ENCODE measurements at places on chromosomes 13 and 19. TPM values are rescaled to one million over a fixed set of nuclear protein-coding genes. Genes with fewer than 3 reads are reported as not detected.

- DNase-seq: no peak
These were observed 3.1 kb upstream of the OLFM2 start for GRCh38 chr19:9939301-9939913.

DNA sequence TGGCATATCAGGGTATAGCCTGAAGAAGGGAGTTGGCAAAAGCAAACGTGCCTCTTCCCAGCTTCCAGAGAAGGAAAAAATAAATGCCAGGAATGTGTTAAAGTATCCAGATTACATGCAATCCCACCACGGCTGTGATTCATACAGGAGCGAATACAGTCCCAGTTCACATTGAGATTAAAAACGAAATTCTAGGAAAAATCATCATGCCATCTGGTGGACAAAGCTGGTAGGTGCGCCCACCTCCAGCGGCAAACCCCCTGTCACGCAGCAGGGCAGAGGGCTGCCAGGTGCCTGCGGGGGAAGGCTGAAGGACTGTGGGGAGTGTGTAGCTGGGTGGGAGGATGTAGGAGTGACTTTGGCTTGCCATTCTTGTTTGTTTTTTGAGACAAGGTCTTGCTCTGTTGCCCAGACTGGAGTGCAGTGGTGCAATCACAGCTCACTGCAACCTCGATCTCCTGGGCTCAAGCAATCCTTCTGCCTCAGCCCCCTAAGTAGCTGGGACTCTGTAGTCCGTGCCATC lies 6.4 kb upstream of the DMWD start:
- DNase-seq: peak; percentile 79

- no peak for DNase-seq
These were observed 111.0 kb upstream of the KL start for GRCh38 chr13:32905063-32905863.

DNA sequence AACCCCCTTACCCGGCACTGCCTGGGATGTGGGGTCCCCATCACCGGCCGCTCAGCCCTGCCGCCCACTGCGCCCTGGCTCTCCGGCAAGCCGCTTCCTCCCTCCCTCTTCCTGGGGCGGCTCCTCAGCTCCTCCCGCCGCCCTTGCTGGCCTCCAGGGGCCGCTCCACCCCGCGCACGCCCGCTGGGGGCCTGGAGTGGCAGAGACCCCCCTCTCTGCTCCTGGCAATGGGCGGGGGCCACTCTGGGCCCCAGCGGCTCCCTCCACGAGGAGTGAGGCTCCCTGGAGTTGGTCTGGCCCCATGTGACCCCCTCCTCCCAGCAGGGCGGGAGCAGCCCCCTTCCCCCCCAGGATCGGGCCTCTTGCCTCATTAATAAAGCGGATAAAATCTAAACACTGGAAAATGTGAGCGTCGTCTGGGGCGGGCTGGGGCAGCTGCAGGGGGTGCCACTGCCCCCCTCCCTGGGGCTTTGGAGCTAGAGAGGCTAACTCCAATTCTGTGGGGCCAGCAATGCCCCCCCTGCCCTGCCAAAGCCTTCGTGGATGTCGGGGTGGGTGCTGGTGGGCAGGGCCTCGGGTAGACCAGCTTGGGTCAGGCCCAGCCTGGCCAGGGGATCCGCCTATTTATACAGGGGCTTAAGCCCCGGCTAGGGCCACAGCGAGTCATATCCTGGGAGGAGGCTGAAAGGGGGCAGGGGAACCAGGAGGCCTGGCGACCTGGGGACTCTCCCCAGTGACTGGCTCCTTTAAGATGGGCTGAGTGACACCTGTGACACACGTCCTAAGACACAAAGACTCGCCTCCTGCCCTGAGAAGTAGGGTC lies at the start of gene PTGER1:
Gene PTGER1 (minus strand): TSS at position 104 of the 823 bp plus-strand sequence. CDS start 1,034 bp downstream, outside the sequence.
- no peak for DNase-seq

GRCh38 chr19:4181053-4181508 lies 1.3 kb downstream of the SIRT6 start:
- no peak for DNase-seq

DNA sequence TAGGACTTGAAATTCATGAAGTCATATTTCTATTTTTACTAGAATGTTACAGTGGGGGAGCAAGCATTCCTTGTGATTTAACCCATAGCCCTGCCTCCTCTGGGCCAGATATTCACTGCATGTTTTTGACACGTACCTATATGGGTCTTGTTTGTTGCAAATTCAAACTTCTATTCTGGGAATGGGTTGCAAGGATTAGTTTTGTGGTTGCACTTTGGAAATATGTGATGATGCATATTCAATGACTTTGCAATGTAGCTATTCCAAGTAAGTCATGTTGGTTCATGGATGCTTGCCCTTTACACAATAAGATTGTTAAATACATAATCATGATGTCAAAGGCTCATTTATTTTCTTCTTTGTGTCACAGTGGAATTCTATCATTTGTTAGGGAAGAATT lies 440.8 kb downstream of the TDRD3 start:
- no peak for DNase-seq

- DNase-seq: peak; percentile 12
These were observed 1.2 kb upstream of the SLAIN1 start for GRCh38 chr13:77696006-77696878.

DNA sequence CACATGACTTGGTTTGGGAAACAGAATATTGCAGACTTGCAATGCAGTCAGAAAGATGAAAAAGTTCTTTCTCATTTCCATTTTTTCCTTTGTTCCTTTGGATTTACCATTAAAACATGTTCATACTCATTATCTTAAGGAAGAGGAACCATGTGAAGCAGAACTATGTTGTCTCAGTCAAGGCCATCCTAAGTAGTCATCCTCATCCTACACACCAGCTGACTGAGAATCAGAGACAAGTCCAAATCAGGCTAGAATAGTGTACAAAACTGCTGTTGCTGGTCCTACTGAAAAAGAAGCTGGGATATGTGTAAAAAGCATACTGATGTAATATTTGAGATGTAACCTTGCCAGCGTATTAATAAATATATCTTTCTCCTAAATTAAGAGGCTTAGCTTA lies 433.4 kb downstream of the SLITRK5 start:
- no peak for DNase-seq

DNA sequence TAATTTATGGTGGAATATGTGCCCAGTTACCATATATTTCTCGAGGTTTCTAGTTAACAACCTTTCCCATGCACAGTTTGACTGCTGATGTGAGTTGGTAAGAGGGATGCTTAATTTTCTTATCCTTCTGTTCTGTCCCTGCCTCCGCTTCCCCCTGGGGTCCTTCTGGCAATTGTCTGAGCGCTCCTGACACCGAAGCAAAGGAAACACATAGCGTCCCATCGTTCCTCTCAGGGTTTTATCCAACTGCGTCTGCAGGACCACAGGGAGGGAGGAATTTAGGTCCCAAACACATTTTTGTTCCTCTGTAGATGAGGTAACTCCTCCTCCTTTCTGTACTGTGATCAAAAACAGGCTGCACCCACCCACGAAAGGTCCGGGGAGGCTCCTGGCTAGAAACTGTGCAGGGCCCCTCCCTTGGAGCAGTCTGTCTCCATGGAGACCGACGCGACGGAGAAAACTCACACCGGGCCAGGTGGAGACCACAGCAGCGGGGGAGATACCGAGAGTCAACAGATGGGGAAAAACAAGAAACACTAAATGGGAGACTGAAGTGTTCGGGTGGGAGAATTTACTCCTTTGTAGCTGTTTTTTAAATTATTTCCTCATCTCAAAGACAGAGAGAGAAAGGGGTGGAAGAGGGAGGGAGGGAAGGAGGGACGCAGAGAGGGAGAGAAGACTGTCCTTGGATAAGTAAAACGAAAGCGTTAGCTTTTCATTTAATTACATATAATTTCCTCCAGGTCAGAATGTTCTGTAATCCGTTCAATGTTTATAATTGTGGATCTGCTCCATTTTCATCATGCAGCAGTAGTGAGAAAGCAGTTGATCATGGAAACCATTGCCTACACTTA lies 191.8 kb upstream of the NBEA start:
- DNase-seq: no peak

GRCh38 chr19:6065685-6066374 lies 44.5 kb downstream of the RFX2 start:
- DNase-seq: peak; percentile 96

- DNase-seq: no peak
These were observed 23.0 kb downstream of the TUBA3C start for GRCh38 chr13:19158526-19159174.

GRCh38 chr13:114007566-114007965 lies 33.7 kb upstream of the C13orf46 start:
- DNase-seq: no peak

GRCh38 chr19:29372921-29373797 lies 152.6 kb upstream of the VSTM2B start:
- DNase-seq: no peak

DNA sequence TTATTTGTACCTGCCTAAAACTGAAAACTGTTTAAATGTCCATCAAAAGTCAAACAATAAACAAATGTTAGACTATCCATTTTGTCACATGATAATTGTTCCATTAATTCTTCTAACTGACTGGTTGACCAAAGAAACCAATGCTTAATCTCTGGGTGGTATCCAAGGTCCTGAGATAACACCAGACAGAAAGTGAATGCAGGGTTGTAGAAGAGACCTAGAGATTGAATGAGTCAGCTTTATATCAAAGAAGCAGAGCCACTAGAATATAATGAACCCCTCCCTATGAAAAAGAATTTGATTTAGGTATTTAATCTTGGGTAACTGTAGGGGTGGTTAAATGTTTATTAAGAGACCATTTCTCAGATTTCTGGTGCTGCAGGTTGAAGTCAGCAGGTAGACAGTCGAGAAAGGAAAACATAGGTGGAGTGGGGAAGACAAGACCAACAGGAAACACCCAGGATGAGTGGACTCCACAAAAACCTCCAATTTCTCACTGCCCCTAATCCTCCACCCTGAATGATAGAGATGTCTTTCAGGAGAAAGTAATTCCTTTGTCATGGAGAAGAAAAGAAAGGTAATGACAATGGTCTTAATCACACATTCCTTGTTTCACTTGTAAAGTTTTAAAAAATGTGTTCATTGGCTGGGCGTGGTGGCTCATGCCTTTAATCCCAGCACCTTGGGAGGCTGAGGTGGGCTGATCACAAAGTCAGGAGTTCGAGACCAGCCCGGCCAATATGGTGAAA lies 536.4 kb downstream of the IRS2 start:
- DNase-seq: no peak

DNA sequence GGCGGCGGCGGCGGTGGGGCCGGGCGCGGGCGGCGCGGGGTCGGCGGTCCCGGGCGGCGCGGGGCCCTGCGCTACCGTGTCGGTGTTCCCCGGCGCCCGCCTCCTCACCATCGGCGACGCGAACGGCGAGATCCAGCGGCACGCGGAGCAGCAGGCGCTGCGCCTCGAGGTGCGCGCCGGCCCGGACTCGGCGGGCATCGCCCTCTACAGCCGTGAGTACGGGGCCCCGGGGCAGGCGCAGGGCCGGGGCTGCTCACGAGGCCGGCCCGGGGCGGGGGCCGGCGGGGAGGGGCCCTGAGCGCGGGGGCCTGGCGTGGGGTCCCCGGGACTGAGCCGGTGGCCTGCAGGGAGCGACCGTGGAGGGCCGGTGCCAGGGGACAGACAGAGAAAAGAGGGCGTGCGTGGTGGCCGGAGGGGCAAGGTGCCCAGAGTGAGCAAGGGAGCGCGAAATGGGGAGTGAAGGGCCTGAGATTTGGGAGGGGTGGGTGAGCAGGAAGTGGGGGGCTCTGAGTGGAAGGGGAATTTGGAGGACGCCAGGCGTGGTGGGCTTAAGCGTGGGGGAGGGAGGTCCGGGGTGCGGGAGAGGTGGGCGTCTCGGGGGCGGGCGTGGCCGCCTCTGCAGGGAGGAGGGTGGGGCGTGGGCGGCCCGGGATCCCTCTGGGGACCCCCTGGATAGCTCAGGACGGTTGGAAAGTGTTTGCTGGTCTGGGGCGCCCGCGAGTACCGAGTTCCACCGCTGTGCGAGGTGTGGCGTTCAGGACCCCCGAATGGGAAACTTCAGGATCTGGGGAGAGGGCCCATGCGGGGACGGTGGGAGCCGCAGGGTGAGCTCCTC lies 575 bp downstream of the CARM1 start:
- peak; percentile 12 for DNase-seq

DNA sequence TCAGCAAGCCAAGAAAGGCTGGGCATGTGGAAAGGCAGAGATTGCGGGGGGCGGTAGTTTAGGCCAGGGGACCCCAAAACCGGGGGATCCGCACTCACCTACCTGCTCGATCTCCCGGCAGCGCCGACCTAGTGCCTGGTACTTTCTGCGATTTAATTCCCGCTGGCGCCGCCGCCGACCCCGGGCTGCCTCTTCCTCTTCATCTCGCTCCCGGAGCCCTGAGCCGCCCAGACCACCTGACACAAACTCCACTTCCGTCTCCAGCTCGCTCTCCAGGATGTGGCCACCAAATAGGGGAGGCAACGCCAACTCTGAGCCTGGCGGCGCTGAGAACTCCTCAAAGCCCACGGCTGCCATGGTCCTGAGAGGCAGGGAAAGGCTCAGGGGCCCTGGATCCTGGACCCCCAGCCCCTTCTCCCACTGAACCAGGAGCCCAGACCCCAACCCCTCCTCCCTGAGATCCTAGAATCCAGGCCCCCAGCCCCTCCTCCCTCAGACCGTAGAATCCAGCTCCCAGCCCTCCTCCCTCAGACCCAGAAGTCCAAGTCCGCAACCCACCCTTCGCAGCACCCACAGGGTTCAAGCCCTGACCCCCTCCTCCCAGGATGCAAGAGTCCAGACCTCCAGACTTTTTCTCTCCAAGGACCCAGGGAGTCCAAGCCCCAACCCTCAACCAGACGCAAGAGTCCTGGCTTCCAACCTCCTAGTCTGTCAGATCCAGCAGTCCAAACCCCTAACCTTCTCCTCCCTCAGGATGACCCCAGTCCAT lies 933 bp downstream of the TFPT start:
- peak; percentile 31 for DNase-seq

DNA sequence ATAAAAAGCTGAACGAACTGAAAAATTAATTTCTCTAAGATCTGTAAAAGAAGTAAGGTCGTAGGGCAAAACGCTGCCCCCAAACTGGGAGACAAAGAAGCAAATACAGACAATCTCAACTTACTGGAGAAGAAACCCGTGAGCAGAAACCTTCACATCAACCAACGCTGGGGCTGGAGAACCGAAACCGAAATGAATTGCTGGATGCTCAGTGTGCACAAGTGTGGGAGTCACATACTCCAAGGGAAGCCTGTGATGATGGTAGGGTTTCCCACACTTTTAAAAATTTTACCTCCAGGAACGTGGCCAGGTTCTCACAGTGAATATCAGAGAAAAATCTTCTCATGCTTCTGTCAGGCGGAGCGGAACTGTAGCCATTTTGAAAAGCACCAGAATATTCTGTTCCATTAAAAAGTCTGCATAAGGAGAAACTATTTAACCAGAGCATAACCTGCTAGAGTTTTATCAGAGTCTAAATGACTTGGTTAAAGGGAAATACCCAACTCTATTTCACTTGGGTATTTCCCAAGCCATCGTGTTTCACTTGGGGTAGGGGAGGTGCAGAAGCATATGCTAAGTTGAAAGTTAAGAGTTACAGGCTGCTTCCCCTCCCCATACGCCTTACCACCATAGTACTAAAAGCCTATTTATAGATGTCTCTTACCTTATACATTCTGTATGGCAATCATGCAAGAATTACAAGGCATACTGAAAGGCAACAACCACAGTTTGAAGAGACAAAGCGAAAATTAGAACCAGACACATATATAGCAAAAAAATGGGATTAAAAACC lies 110.5 kb upstream of the SLITRK1 start:
- no peak for DNase-seq

DACT3 gene
- polyA plus RNA-seq: 0.76 TPM

LIM2 gene
- polyA plus RNA-seq: not detected

SCGB2B2 gene
- 0.11 TPM for polyA plus RNA-seq

IL4I1 gene
- 5.0 TPM for polyA plus RNA-seq

ACTMAP gene
- polyA plus RNA-seq: 5.2 TPM

C2CD4C gene
- polyA plus RNA-seq: 0.25 TPM

All from endothelial cell of umbilical vein (primary cell).